ENCODE measurements at places on chromosomes 5 and 9.

GRCh38 chr9:10055886-10056395 lies 556.9 kb downstream of the PTPRD start:
- DNase-seq = no peak

DNA sequence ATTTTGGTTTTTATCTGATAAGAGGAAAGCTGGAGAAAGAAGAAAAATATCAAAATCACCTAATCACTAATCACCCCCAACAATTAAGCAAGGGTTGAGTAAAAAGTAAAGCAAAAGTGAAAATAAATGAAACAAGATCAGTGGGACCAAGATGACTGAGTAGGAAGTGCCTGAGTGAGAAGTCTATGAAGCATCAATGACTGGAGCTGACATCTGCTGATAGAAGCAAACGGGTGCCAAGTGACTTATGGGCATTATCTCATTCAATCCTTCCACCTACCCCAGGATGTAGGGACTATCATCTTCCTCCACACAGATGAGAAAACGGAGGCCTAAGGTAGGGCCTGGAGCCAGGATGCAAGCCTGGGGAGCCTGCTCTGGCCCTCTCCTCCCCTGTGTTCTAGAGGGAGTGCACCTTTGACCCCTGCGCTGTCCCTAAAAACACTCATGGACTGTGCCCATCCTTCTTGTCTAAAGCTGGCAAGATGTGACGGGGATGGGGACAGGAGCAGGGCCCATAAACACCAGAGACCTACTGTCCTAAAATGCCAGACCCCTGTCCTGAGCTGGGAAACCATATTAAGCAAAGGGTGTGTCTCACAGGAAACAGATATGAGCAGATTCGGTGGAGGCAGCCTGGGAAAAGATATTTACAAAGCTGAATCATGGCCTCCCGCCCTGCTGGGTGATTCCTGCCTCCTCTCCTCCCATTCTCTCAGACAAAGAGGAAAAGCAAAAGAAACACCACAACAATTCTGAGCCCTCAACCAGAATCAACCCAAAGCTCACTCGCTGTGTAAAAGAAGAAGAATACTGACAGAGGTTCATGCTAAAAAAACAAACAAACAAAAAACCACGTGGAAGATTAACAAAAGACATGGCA lies 116.0 kb downstream of the AUH start:
- DNase-seq = no peak

DNA sequence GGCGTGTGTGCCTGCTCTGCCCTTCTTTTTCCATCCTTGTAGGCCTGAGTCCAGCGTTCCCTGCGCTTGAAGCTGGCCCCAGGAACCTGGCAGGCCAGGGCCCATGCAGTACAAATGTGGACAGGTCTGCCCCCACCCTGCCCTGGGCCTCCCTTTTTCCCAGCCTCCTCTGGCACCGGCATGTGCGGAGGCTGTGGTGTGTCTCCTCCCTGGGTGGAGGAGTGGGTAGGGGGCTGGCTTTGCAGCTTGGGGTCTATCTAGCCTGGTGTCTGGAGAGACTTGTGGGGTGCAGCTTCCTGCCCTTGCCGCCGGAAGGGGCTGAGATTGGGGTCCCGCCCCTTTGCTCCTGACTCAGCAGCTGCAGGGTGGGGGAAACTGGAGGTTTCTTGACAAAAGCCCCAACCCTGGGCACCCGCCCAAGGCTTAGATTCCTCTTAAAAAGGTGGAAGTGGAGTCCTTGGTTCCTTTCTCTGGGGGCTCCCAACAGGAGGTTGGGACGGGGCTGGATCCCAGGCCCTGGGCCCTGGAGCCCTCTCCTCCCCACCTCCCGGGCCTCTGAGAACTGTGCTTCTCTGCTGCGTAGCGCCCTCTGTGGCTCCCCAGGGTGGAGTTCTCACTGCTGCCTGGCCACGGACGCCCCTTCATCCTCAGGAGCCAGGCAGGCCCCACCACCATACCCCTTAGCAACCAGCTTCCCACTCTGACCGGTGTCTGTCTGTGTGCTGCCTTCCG lies 18.0 kb downstream of the RXRA start:
- peak; percentile 88 for DNase-seq

DNA sequence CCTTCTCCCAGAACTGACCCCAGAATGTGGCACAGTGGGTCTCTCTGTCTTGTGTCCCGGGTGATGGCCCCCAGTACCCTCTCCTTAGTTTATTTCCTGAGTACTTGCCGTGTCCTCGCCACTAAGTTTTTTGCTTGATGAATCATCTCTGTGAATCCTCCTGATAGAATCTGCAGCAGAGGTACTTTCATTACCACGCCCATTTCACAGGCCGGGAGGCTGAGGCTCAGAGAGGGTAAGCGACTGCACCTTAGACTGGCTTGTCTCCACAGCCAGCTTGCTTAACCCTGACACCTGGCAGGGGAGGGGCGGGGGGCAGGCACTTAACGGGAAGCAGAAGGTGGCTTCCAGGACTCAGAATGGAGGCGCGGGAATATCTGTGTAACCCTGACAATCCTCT lies 7.9 kb upstream of the IER5L start:
- no peak for DNase-seq

- DNase-seq = no peak
Observed at GRCh38 chr5:32059761-32060530, 114.2 kb downstream of the GOLPH3 start.

DNA sequence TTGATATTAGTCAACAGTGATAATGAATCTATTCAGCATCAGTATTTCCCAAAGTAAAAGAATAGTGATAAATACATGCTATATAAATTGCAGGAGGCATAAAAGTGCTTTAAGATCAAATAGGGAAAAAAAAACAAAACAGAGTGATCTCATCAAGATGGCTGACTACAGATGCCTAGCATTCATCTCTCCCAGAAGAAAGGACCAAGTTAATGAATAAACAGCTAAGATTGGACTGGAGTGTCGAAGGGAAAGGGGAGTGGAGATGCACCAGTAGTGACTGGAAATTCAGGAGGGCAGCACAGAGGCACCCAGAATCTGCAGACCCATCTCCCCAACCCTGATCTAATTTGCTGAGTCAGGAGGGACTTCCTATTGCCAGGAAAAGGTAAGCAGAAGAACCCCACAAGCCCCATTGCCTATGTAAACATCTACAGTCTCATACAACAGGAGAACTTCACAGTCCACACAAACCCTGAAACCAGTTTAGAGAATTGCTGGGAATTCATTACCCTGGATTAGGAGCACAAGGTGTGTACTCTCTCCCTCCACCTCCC lies 699.4 kb downstream of the PTPRD start:
- DNase-seq = no peak

DNA sequence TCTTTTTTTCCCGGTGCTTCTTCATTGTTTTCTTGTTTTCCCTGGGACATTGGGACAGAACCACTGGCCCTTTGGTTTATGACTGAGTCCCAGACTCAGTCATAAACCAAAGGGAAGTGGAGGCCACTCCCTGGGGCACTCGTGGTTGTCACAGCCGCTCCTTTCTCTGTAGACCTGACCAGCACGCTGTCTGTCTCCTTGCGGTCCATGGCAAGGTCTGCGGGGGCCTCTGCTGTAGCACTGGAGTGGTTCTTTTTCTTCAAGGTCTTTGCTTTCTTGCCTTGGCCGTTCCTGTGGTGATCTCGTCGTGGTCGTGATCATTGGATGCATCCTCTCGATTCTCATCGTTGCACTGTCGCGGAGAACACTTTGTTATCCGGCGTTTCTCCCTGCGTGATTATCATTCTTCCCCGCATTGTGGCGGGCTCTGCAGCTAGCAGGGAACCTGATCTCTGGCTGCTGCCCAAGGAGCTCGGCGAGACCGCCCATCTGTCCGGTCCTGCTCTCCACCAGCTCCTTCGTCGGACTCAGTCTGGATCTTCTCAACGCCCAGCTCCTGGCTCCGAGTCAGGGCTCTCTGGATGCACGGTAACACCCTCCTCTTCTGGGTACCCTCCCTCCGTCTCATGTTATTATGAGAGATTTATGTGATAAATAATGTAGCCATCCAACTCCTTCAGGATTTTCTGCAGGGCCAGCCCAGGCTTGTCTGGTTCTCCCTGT lies 43.5 kb upstream of the MPDZ start:
- no peak for DNase-seq

GRCh38 chr5:101425339-101425859 lies 522.3 kb upstream of the ST8SIA4 start:
- no peak for DNase-seq

- DNase-seq = no peak
Observed at GRCh38 chr9:121741228-121741918, 89.9 kb downstream of the DAB2IP start.

GRCh38 chr5:174140452-174141020 lies 95.0 kb downstream of the NSG2 start:
- DNase-seq = no peak

- no peak for DNase-seq
Observed at GRCh38 chr5:42870882-42871418, 59.3 kb upstream of the SELENOP start.

DNA sequence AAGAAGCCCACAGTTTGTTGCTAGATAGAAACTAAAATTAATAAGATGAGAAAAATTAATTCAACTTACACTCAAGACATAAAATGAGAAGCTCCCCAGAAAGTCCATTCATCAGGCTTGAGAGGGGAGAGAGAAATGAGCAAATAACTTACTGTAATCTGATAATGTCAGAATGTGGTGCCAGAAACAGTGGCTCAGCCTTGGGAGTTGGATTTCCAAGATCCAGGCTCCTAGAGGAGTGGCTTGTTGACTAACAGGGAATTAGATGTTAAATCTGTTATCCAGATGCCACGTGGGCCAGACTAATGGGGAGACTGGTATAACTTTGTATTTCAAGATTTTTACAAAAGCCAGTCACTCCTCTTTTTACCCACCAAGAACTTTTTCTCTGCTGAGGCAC lies 458.2 kb downstream of the GADD45G start:
- DNase-seq = no peak

GRCh38 chr5:14781106-14781505 lies 90.5 kb downstream of the ANKH start:
- DNase-seq = no peak

GRCh38 chr5:144581044-144581443 lies 410.4 kb downstream of the KCTD16 start:
- DNase-seq = no peak

- no peak for DNase-seq
Observed at GRCh38 chr9:126158588-126159429, 167.8 kb upstream of the MVB12B start.

GRCh38 chr9:91676046-91676445 lies 252.4 kb upstream of the NFIL3 start:
- DNase-seq = no peak

- DNase-seq = no peak
Observed at GRCh38 chr5:131371835-131372234, 108.0 kb downstream of the CDC42SE2 start.

DNA sequence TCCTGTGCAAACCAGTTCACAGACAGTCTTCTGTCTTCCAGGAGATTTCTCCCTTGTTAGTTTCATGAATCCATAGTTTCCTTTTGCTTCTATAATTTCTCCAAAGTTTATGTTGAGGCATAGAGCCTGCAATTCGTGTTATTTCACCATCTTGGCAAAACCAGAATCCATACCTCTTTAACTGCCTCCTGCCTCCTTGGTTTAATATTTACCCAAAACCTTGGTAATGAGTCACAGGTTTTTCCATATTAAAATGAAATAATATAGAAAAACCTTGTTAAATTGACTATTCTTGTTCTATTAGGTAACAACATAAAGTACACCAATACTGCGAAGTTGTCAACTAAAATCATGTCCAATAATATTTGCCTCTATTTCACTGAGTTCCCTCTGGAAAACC lies 459.7 kb downstream of the HINT1 start:
- no peak for DNase-seq

- DNase-seq = no peak
Observed at GRCh38 chr5:126454535-126454934, 31.3 kb downstream of the GRAMD2B start.

DNA sequence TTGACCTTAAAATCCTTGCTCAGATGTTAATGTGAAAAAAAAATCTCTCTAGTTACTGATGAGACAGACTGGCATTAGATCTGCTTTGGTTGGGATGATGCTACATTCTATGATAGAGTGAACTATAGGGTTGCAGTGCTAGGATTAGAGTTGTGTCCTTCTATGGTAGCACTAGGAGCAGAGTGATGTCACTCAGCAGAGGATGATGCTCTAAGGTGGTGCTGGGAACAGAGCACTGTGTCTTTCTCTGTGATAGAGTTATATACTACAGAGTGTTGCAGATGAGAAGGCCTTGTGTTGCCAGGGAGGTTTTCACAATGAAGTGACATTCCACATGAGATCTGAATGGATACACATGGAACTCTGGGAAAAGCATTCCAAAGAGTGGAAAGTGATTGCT lies 462.3 kb downstream of the CDH12 start:
- DNase-seq = no peak

DNA sequence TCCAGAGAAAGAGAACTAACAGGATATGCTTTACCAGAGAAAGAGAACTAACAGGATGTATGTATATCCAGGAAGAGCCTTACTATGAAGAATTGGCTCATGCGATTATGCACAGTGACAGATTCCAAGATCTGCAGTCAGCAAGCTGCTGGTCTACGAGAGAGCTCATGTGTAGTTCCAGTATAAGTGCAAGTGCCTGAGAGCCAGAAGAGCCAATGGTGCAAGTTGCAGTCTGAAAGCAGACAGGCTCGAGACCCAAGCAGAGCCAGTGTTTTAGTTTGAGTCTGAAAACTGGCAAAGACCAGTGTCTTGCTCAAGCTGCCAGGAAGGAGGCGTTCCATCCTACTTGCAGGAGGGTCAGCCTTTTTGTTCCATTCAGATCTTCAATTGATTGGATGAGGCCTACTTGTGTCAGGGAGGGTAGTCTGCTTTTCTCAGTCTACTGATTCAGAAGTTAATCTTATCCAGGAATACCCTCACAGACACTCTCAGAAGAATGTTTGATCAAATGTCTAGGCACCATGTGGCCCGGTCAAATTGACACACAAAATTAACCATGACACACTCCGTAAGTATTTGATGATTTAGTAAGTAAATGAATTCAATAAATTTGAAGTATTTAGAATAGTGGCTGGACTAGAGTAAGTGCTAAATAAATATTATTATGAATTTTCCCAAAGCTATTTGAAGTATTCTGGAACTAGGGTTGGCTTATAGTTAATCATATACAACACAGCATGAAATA lies 372.1 kb upstream of the SGCD start:
- DNase-seq = no peak

GRCh38 chr5:74833537-74834266 lies 32.5 kb downstream of the FAM169A start:
- DNase-seq = no peak

GRCh38 chr5:1001406-1002270 lies 7.0 kb upstream of the NKD2 start:
- DNase-seq = no peak

- DNase-seq = no peak
Observed at GRCh38 chr5:132001647-132002561, 9.6 kb downstream of the ACSL6 start.

GRCh38 chr9:98517761-98518160 lies 191.0 kb downstream of the GABBR2 start:
- no peak for DNase-seq

- no peak for DNase-seq
Observed at GRCh38 chr9:80085668-80086067, 513.9 kb downstream of the TLE4 start.

GRCh38 chr5:141557681-141558136 lies 61.1 kb downstream of the DIAPH1 start:
- peak; percentile 88 for DNase-seq
